ENCODE measurements at places on chromosomes 4 and X.

- DNase-seq: no peak
These were observed 675.8 kb upstream of the SLIT2 start for GRCh38 chr4:19575924-19576323.

DNA sequence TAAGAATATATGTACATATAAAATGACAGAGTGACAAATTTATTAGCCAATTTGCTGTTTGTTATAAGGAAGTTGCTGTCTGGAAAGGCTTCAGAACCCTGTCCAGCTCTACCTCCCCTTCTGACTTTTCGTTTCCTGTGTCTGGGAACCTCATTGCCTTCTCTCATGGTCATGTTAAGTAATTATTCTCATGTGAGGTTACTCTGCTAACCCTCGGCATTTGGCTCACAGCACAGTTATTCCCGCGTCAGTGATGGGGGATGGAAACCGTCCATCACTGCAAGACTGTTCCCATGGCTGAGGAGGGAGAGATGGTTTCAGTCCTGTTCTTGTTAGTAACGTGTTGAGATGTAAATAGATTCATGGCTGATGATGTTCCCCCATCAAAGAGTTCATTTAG, 11.9 kb downstream of the EDNRA start:
- DNase-seq: no peak

- no peak for DNase-seq
These were observed 194.0 kb upstream of the CASK start for GRCh38 chrX:42117318-42117717.

- DNase-seq: no peak
These were observed 29.3 kb downstream of the SMIM20 start for GRCh38 chr4:25943312-25943711.

DNA sequence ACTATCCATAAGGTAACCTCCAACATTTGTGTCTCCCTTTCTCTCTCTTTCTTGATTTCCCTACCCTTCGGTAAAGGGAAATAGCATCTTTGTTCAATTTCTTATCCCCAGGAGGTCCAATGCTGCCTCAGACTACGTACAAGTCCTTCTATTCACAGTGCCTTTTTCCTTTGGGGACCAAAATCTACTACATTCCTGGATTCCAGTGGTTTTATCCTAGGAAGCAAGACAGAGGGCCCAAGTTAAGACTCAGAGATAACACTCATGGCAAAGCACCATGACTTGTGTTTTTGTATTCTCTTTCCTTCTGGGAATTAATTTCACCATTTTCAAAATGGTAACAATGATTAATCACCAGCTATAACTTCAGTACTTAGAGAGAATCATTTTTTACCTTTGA, 10.6 kb downstream of the G3BP2 start:
- no peak for DNase-seq

DNA sequence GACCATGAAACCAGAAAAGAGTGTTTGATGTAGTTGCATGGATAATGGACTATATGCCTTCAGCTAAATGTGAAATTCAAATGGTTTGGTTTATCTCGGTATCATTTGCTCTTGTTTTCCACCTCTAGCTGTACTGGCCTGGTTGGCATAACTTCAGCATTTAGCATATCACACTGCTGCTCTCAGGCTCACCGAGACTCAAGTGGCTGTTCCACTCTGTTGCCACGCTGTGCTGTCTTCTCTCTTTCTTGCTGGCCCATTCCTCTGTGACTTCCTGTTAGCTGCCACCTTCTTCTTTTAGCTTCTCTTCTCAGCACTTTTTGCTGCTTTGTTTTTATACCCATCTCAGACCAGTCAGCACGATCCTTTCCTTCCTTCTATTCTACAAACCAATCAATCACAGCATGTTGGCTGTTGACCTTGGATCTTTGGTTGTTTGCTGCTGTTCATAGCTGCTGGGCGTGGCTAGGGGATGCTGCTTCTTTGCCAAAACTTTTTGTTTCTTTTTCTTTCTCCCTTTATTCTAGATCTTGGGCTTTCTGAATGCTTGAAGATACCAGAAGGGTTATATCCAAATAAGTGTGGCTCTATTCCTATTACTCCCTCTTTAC, 24.0 kb downstream of the INTS6L start:
- DNase-seq: no peak

- DNase-seq: no peak
These were observed 66.0 kb downstream of the MANBA start for GRCh38 chr4:102694791-102695190.

DNA sequence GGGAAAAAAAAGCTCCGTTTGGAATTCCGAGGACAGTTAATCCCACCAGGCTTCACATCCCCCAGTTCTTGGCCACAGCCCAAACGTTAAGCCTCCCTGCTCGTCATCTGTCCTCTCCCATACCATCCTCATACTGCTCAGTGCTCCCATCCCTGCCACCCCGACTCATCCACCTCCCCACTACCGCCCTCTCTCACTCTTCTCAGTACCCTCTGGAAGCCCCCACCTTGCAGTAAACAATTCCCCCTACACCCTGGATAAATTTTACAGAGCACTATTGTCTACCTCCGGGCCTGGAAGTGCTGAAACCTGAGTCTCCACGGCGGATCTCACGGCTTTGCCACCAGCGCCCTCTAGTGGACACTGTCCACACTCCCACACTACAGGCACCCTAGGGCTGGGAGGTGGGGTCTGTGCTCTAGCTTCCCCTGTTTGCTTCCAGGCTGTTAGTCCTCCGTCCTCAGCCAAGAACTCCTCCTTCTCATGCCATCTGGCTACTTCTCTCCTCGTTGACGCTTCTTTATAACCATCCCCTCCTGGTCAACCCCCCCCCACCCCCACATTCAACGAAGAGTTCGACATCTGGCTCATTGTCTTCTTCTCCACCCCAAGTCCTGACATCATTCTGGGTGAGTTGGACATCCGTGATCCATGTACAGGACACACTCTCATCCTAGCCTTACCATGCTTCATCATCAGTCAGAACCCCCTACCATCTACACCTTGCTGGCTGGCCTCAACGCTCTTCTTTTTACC, 54.5 kb downstream of the RTL9 start:
- DNase-seq: peak; percentile 8

DNA sequence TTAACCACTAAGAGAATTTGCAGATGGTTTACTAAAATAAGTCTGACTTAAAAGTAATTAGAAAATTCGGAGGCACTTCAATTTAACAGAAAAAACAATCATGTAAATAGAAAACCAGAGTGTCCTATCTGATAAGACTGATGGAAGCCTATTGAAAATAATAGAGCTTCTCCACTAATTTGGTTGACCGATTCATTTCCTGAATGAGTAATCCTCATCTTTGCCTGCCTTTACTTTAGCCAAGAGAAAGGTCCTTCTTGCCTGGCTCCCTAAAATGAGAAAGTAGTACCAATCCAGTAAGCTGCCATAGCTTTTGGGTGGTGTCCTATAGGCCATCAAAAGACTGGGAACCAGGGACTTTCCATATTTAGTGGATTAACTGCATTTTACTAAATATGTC, 48.4 kb downstream of the KCNIP4 start:
- DNase-seq: no peak

GRCh38 chr4:130029442-130029841, 933.5 kb downstream of the C4orf33 start:
- no peak for DNase-seq

DNA sequence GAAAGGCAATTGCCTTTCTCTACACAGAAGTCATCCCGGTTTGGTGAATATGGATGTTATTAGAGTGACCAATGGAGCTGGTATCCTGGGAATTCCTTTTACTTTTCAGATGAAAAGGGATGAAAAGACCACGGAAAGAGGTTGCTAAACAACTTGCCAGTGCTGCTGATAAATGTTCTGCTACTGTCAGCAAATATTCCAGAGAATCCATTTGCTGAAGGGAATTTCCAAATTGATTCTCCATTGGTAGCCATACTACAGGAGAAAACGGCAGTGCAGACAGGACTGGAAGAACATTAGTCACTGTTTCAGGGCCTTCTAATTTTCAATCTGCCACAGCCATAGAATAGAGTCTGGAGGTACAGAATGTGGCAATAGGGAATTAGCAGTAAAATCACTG, 451.5 kb downstream of the PCDH11X start:
- no peak for DNase-seq

DNA sequence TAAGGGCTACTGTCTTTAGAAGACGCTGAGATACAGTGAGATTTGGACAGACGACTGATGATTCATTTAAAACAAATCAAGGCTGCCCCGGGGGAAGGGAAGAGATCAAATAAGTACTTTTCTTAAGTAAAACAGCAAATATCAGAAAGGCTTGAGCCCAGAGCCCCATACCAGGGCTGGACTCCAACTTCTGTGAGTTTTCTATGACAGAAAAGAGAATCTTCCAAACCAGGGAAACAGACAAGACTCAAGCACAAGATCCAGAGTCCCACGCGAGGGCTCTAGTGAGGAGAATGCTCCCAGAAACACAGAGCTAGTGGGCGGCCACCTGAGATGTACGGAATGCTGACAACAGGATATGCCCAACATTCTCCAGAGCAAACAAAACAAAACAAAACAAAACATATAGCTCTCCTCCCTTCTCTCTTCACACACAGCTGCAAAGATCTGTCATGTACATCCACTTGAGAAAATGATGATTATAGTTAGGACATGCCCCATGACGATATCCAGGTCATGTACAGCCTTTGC, 13.1 kb downstream of the ACSL1 start:
- no peak for DNase-seq

DNA sequence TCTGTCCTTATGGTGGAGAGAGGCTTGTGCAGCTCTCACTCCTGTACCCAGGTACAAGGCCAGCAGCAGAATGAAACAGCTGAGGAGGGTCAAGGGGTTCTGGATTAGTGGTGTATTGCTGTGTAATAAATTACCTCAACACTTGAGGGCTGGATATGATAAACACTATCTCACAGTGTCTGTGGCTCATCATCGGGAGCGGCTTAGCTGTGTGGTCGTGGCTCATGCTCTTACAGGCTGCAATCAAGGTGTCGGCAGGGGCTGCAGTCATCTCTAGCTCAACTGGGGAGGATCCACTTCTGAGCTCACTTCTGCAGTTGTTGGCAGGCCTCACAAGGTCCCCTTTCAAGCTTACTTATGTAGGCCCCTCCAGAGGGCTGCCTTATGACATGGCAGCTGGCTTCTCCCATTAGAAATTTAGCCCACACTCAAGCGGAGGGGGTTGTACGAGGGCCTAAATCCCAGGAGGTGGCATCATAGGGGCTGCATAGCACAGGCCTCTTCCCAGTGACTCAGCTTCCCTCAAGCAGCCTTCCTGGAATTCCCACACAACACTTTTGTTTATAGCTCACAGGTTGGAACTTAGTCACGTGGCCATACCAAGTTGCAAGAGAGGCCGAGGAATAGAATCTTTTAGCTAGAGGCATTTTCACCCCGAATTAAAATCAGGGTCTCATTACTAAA, 148.2 kb upstream of the RPS6KA3 start:
- no peak for DNase-seq
